Keratinocyte (primary cell): ENCODE measurements at places on chromosomes 1 and 21. TPM values are rescaled to one million over a fixed set of nuclear protein-coding genes. Genes with fewer than 3 reads are reported as not detected.

- no peak for DNase-seq
Measured at GRCh38 chr1:156075162-156075561, 7.1 kb downstream of the MEX3A start.

GRCh38 chr1:109944541-109944940 is 33.9 kb downstream of the CSF1 start:
- DNase-seq: no peak

DNA sequence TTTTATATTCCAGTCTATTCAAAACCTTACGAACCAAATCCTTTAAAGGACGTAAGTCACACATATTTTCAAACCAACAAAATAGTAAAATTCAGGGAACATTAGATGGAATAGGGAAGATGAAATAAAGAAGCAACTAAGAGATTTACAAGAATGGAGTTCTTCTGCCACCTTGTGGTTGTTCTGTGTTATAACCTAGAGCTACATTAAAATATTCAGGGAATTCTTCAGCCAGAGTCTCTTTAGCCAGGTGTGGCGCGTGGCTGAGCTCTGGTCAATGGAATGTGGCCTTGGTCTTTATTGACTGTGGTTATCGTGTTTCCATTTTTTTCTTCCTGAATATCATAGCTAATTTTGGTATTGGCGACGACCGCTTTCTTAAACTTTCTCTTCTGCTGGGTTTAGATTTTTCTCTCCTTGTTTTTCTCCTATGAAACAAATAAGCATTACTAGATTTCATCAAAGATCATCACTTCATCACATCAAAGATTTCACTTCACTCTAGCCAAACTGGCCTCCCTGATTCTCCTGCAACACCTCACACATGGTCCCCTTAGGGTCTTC is 221.3 kb downstream of the MRPL39 start:
- DNase-seq: no peak

DNA sequence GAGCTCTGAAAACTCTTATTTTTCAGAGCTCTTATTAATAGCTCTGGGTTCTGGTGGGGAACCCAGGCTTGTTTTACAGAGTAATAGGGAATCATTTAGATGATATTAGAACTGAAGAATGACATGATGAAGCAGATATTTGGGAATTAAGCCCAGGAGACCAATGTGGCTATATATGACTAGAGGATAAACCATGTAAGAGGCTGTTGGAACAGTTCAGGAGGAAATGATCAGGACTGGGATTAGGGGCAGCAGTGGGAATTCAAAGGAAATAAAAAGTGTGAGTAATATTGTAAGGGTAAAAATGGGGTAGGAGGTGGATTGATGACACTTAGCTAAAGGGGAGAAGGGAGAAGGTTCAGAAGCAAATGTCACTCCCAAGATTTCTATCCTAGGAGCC is 58.6 kb downstream of the GIPC2 start:
- DNase-seq: no peak

Gene SPRR2G
- 0.73 to 6.2 TPM (median 3.3 TPM) in 3 replicates for polyA plus RNA-seq

Gene CFAP107
- polyA plus RNA-seq: not detected in 3 replicates

Gene SYT14
- 4.6 to 10.6 TPM (median 8.3 TPM) in 3 replicates for polyA plus RNA-seq

Gene TEX38
- not detected in 3 replicates for polyA plus RNA-seq

Gene SLX9
- 18.5 to 26.8 TPM (median 21.8 TPM) in 3 replicates for polyA plus RNA-seq

Gene GPATCH2
- 7.7 to 15.7 TPM (median 9.1 TPM) in 3 replicates for polyA plus RNA-seq

Gene GPR153
- polyA plus RNA-seq: 7.2 to 14.2 TPM (median 11.0 TPM) in 3 replicates
